Stimulated activated naive CD4-positive, alpha-beta T cell treated with Interleukin-2 at 50 U/mL for 16 hours (primary cell): ENCODE measurements at places on chromosomes 6 and 20.

GRCh38 chr6:24927277-24927955, 8.3 kb downstream of the RIPOR2 start:
- peak; percentile 45 for DNase-seq

GRCh38 chr20:59584278-59584925, 19.9 kb upstream of the PHACTR3 start:
- DNase-seq = no peak

- DNase-seq = no peak
Measured at GRCh38 chr6:7617801-7618764, 28.1 kb downstream of the SNRNP48 start.

GRCh38 chr6:106206905-106207304, 118.7 kb downstream of the ATG5 start:
- no peak for DNase-seq

- DNase-seq = no peak
Measured at GRCh38 chr6:53301801-53302537, 46.8 kb downstream of the ELOVL5 start.

DNA sequence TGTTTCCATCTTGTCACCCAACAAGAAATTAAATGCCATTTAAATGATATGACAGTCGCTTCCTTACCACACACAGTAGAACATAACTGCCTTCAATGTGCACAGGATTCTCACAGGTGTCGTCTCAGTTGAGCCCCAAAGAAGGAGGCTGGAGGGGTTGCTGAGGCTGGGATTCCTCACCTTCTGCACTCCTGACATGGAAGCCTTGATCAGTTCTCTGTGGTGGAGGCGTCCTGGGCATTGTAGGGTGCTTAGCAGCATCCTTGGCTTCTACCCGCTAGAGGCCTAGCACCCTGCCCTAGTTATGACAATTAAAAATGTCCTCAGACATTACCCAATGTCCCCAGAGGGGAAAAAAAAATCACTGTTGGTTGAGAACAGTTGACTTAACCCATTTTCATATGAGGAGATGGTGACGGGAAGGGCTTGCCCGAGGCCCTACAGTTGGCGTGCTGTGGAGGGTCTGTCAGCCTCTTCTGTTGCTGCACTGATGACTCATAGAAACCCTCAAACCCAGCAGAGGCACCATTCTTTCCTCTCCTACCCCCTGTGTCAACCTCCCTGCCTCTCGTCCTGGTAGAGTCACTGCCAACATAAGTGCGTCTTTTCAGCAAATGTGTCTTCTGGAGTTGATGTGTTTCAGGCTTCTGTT, 19.3 kb upstream of the ZNF831 start:
- DNase-seq = peak; percentile 50

DNA sequence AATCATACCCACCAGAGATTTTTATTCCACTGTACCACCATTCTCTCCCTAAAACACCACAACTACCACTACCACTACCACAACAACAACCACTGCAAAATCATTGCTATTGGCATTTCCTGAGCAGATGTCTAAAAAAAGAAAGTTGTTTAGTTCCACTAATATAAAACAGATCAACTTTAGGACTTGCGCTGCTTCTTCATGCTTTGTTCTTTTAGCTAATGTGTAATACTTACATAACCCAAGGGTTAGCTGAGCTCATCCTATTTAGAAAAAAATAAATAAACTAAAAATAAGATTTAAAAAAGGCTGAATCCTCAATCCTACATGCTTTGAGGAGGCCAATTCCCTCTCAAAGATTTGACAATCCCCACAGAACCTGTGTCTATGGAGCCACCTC, 11.4 kb downstream of the IYD start:
- no peak for DNase-seq

DNA sequence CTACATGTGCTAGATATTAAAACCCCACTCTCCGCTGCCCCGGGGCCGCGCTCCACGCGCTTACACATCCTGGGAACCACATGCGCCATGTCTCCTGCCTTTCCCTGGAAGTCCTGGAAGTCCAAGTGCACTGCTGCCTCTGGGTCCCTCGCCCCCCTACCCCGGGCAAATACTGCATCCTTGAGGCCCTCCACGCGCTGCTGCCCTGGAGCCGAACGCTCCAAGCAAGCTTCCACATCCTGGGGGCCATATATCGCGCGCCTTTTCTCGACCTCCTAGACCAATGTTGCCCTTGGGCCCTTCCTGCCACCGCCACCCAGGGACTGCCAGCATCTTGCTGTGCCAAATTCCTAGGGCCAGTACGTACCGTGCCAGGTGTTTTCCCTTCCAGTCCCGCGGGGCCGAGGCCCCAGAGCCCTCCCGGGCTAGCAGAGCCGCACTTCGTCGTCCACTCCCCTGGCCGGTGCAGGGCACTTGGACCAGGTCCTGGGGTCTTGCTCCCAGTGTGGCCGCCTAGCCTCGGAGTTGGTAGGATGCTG, 779 bp upstream of the KCNG1 start:
- DNase-seq = no peak

- no peak for DNase-seq
Measured at GRCh38 chr6:150598858-150599198, 857 bp upstream of the PLEKHG1 start.

DNA sequence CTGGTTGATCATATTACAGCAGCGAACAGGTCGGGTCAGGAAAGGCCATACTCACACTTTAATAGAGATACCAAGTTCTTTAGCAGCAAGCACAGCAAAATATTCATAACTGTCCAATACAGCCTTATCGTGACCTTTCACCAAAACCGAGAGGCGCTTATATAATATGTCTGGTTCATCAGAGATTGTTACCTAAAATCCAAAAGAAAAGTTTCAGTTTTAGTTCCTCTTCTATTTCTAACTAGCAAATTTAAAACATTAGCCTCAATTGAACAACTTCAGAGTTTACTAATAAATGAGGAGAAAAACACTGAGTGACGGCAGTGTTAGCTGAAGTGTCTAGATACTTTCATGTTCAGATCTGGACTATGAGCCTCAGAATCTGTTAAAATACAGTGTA, 5.9 kb downstream of the MRPS10 start:
- DNase-seq = no peak

GRCh38 chr20:62274332-62274950, 28.4 kb upstream of the ADRM1 start:
- no peak for DNase-seq

- DNase-seq = no peak
Measured at GRCh38 chr20:46119028-46119546, 973 bp downstream of the CD40 start.

GRCh38 chr20:60113771-60114170, 155.5 kb downstream of the CDH26 start:
- DNase-seq = no peak

- no peak for DNase-seq
Measured at GRCh38 chr20:58585753-58586540, 65.1 kb upstream of the STX16 start.

- no peak for DNase-seq
Measured at GRCh38 chr6:136846046-136846445, 23.7 kb downstream of the PEX7 start.

DNA sequence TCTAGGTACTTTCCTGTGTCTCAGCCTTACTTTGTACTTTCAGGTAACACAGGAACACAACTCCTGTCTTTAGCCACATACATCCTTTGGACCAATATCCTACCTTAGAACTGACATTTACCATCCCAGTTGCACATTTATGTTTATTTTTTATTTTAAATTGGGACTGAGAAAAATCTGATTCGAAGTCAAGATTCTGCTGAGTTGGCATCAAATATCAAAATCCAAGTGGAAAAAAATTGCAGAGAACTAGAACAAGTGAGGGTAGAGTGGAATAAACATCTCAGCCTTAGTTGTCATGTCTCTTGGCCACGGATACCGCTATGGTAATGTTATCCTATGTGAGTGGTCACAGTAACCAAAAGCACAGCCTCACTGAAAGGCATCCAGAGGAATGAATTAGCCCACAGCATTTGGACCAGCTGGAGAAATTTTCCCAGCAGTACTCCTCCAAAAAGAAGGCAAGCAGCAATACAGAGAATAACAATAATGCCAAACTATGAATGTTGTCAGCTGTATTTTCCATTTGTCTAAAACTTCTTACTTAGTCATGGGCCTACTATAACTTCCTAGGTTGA, 17.6 kb upstream of the EYA4 start:
- no peak for DNase-seq

GRCh38 chr6:22457996-22458395, 111.4 kb upstream of the HDGFL1 start:
- DNase-seq = no peak

- DNase-seq = no peak
Measured at GRCh38 chr6:102114402-102114801, 720.9 kb downstream of the GRIK2 start.

DNA sequence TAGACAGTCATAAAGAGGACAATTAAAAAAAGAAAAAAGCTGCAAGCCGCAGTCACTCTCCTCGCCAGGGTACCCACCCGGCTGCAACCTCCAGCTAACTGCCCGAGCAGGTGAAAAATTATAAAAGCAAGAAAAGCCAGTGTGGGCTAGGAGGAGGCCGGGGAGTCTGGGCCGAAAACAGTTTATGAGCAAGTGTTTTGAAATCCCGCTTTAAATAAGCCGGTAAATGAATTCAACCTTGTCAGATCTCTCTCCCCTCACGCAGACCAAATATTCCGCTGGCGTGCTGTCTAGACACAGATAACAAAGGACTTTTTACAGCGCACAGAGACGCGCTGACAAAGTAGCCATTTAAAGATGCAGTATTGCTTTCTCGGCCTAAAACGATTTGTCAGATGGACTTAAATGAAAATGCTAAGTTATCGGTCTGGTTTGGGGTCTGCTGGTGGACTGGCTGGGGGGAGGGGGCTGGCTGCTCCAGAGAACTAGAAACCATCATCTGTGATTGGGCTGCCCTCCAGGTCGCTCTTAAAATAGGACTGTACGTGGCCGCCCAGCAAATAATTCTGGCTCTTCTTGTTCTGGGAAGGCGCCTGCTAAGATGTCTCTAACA, 24.6 kb downstream of the PMEPA1 start:
- no peak for DNase-seq

DNA sequence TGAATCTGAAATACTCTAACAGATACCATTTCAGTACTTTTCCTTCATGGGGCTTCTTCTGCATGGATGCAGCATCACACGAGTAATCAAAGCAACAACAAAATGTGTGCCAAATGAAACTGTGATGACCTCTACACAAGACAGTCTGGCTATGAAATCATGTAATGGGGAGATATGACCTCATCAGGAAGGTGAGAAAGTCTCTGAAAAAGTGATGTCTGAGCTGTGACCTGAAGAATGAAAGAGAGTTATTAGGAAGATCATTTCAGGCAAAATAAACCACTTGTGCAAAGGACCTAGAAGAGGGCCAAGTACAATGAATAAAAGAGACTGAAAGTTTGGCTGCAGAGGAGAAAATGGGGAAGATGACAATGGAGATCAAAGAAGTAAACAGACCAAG, 182.8 kb downstream of the PTPRK start:
- no peak for DNase-seq

DNA sequence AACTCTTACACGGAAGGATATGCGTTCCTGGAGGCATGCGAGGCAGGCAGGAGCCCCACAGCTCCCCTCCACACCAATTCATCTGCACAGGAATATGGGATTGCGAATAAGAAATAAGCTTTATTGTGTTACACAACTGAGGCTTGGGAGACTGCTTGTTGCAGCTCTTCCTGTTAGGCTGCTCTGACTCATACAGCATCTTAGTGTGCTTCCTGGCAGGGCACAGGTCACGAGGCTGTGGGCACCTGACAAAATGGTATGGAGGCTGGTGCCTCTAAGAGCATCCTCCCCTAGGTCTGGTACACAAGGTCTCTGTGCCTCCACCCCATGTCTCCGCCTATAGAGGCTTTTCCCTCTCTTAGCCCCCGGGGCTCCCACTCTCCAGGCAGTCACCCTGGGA, 6.8 kb downstream of the SLC22A3 start:
- DNase-seq = no peak

DNA sequence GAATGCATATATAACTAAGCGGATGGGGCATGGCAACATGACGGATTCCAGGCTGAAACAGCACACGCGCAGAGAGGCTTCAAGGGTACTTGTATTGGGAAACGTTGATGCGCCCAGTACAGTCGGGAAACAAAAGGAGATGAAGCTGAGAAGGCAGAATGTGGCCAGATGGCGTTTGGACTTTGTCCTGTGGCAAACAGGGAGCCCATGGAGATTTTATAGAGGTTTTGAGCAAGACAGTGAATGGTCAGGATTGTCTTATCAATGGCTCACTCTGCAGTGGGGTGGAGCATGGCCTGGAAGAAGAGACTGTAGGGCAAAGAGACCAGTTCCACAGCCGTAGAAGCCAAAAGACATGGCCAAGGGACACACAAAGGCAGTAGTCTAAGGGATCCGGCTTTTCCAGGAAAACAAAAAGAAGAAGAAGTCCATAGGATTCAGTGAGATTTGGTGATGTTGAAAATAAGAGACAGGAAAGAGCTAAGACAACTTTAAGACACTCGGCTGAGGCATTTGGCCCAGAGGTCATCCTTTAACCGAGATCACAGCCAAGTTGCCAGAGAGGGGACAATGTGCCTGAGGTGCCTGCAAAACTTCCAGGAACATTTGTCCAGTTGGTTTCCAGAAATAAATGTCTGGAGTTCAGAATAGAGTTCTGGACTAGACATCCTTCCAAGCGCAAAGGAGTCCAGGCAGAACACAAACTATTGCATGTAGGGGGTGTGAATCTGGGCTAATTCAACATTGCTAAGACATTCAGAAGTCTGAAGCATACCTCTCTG, 123.0 kb upstream of the RREB1 start:
- no peak for DNase-seq

DNA sequence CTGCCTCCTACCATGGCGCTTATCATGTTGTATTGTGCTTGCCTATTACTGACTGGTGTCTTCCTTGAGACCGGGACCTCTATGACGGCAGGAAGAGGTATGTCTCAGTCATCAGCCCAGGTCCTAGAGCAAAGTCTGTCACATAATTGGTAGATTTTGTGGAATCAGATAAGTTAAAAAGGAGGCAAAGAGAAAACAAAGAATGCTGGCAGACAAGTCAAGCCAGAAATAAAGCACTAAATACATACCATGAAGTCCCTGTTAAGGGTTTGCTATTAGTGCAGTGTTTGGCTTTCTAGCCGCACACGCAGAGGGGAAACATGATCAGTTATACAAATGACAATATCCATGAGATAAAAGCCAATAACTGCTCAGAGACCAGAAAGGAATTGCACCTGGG, 6.0 kb downstream of the TOMM34 start:
- no peak for DNase-seq

DNA sequence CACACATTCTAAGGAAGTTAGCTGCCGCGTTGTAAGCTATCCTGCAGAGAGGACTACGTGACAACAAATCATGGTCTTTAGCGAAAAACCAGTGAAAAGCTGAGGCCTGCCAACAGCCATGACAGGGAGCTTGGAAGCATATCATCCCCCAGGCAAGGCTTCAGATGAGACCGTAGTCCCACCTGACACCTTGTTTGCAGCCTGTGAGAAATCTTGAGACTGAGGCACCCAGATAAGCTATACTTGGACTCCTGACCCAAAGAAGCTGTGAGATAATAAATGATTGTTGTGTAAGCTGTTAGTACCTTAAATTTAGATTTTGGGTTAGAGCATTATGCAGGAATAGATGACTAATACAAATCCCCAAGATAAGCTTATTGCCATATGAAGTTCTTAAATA, 45.4 kb upstream of the SENP6 start:
- no peak for DNase-seq

GRCh38 chr6:105991561-105992314, 94.4 kb upstream of the PRDM1 start:
- peak; percentile 28 for DNase-seq

GRCh38 chr20:14264869-14265268, 72.5 kb downstream of the FLRT3 start:
- no peak for DNase-seq

GRCh38 chr20:63831993-63832686, 1.1 kb upstream of the ZBTB46 start:
- no peak for DNase-seq
